ENCODE measurements at places on chromosomes 5 and 9.

DNA sequence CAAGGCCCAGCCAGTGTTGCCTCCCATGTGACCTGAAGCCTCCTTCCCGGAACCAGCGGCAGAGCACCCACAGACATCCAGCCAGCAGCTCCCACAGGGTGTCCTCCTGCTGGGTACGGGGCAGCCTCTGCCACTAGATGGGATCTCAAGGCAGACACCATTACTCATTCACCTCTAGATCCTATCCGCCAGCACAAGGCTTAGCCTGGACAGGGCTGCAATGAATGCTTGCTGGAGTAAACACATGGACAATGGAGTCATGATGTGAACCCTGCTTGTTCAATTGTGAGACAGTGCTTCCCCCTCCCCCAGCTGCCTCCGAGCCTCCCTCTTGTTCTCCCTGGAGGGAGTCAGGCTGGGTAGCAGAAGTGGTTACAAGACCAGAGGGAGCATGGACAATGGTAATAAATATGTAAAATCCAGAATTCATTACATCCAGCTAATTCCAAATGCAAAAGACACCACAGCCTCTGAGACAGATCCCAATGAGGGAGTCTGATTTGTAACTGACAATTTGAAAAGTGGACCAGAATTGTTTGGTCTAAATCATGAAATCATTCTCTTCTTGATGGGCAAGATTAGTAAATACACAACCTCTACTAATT, 132.0 kb downstream of the CRB2 start:
- no peak for DNase-seq

DNA sequence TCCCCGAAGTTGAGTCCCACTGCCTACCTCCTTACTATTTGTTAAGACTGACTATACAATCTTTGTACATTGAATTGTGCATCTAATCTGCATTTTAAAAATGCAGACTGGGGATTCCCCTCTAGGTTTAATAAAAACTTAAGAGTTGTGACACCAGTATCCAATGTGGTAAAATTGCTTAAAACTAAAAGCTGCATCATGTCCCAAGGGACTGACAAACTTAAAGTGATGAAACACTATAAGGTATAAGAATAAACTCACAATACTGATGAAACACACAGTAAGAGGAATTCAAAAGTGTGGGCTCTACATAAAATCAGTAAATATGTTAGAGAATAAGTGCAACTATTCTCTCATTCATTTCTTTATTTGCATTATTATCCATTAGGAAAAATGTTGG, 1905.1 kb downstream of the MAT2B start:
- no peak for DNase-seq

GRCh38 chr5:145189746-145190145, 645.4 kb downstream of the PRELID2 start:
- DNase-seq: no peak

GRCh38 chr9:121192518-121192917, 9.2 kb downstream of the RAB14 start:
- no peak for DNase-seq

- no peak for DNase-seq
Measured at GRCh38 chr9:113955076-113955752, 79.1 kb downstream of the ZNF618 start.

GRCh38 chr5:53963958-53964357, 346.4 kb downstream of the ARL15 start:
- no peak for DNase-seq

- DNase-seq: no peak
Measured at GRCh38 chr5:94288937-94289336, 329.5 kb downstream of the KIAA0825 start.

All from right cardiac atrium (tissue), 5 donors.